Left colon (tissue), 2 donors: ENCODE measurements at places on chromosomes 6 and 20.

- DNase-seq: peak; percentile 76
Observed at GRCh38 chr6:119347466-119348095, 2.0 kb downstream of the MAN1A1 start.

DNA sequence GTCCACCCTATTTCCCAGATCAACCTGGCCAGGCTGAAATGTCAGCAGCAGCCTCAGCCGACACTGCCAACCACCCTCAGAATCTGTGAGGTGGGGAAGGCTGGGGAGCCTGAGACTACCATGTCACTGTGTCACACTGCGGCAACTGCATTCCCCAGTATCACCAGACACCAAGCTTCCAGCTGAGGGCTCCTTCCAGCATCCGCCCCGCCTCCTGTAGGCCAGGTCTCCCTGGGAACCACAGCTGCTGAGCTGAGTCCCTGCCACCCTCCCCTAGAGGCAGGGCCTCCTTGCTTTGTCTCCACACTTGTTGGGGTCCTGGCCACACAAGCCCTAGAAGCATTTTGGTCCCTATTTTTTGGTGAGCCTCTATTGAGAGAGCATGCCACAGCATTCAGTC, 115.7 kb downstream of the UNC5CL start:
- DNase-seq: no peak

GRCh38 chr20:24995741-24996448, 3.3 kb upstream of the APMAP start:
- DNase-seq: no peak

GRCh38 chr6:126374372-126374771, 34.5 kb downstream of the CENPW start:
- no peak for DNase-seq

DNA sequence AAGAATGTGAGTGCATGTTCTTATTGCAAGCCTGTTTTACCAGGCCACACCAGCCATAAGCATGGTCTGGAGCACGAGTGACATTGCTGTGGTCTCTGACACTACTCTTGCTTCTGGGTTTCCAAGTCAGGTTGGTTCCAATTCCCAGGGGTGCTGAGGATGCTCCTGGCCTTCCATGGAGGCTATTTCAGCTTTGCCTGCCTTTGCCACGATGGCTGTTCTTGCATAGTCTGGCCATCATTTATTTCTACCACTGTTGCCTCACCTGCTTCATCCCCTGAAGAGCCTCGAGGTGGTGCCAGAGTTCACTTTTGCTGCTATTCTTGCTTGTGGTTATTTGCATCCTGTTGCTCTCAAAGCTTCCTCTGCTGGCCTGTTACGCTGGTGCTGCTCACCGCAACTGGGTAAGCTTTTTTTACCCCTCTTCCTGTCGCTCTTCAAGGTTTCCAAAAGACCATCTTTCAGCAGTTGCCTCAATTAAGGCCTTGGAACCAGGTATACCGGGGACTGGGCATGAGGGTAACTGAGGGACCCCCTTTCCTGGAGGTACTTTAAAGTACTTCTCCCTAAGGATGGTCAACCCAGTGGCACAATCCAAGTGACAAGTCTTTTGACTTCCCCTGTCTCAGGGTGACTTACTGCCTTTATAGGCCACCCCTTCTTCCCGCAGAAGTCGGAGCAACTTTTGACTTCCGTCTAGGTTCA, 64.5 kb downstream of the AKAP7 start:
- DNase-seq: peak; percentile 51

DNA sequence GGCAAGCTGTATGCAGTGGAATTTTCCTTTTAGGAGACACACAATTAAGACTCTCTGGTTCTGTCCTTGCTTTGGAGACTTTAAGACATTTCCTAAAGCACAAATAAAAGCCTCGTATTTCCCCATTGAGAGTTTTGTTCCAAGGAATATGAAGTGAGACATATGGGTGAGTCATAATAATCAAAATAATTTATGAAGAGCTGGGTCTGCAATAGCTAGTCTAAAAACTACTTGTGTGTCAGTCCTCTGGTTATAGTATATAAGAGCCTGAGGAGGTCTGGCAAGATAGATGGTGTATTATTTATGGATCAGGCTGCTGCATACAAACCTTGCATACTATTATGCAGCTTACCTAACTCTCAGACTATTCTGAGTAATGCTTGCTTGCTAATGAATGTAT, 142.6 kb downstream of the ADGRG6 start:
- no peak for DNase-seq

- DNase-seq: no peak
Observed at GRCh38 chr20:31824554-31825313, 5.6 kb downstream of the MYLK2 start.

DNA sequence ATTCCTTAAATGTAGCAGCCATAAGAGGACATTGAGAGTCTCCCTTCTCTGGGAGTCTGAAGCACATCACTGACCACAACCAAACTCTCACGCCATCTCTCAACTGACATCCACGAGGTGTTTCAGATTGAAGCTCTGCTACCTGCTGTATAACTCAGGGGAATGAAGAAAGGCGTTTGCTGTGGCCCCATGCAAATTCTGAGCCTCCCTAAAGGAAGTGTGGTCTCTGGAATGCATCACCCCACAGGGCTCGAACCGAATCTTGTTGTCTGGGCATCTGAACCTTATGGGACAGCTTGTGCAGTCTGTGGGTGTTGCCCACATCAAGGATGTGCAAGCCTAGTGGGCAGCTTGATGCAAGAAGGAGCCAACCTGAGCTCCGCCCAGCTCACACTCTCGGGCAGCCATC, 10.9 kb downstream of the PMEPA1 start:
- DNase-seq: no peak

DNA sequence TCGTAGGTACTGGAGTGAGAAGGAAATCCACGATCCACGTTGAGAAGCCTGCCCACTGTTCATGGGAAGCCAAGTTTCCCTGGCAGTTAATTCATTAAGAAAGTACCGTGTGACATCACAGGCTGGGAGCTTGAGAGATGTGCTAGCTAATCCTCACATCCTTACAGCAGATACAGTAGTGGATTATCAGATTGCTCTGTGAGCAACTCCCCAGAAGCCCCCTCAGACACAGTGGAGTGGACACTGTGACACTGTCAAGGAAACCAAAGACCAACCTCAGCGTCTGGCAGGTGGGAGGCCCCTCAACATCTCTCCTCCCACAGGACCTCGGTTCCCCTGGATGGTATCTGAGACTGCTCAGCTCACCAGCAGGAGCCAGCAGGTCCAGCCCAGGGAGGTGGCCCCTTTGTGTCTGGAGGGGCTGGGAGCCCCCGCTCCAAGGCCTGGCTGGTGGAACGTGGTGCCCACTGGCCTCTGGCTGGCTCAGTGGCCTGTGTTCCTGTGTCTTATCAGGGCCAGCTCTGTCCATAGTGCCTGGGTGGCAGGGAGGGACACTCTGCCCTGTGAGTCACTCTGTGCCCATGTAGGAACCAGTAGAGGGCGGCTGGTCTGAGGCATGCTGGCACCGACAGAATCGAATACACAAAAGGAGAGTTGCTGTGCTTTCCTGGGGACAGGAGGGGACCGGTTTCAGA, 7.2 kb downstream of the PYGB start:
- peak; percentile 86 for DNase-seq

DNA sequence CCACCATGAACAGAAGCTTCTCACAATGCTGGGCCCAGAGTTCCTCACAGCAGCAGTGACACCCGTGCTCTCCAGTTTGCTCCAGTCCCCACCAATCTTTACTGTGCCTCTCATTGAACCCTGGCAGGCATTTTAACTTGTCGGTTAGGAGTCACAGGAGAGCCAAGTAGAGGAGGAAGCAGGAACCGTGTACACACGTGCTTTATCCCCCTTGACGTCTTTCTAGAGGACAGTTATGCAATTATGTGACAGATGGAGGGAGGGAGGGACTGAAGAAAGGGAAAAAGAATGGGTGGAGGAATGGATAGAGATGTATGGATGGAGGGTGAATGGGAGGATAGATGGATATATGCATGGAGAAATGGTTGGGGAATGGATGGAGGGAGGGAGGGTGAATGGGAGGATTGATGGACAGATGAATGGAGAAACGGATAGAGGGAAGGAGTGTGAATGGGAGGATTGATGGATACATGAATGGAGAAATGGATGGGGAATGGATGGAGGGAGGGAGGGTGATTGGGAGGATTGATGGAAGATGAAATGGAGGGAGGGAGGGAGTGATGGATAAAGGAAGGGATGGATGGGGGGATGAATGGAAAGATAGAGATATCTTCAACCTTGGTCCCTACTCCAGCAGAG, 26.0 kb downstream of the RBM38 start:
- DNase-seq: no peak

- no peak for DNase-seq
Observed at GRCh38 chr6:34680802-34681515, 15.6 kb downstream of the ILRUN start.

DNA sequence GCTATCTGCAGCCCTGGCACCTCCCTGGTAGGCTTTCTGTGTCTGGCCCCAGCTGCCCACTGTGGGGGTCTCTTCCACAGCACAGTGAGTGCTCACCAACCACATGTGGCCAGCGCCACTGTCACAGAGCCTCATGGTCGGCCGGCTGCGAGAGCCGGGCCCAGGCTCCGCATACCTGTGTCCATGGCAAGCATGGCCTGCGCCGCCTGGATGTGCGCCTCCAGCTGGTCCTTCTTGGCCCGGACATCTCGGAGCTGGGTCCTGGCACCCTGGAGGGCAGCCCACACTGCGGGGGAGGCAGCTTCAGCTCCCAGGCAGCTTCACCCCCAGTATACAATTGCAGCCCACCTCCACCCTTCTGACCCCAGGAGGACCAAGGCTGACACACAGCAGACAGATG, 13.0 kb downstream of the ADRM1 start:
- DNase-seq: no peak

- DNase-seq: no peak
Observed at GRCh38 chr6:63821442-63821841, 185.8 kb downstream of the PHF3 start.

DNA sequence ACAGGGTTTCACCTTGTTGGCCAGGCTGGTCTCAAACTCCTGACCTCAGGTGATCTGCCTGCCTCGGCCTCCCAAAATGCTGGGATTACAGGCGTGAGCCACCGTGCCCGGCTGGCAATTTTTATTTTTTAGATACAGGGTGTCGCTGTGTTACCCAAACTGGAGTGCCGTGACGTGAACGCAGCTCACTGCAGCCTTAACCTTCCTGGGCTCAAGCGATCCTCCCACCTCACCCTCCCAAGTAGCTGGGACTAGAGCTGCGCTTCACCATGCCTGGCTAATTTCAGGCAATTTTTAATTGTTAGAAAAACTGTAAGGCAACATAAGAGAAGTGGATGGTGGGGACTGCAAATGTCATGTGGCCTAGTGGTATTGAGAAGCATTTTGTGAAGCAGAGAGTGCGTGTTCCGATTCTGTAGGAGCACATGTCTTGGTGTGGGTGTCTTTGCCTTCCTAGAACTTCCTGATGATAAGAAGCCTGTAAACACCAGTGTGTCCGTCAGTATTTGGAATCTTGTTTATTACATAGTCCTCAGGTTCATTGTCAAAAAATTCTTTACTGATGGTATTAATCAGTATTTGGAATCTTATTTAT, 18.0 kb downstream of the JARID2 start:
- no peak for DNase-seq

GRCh38 chr6:105935416-105935815, 150.7 kb upstream of the PRDM1 start:
- no peak for DNase-seq

DNA sequence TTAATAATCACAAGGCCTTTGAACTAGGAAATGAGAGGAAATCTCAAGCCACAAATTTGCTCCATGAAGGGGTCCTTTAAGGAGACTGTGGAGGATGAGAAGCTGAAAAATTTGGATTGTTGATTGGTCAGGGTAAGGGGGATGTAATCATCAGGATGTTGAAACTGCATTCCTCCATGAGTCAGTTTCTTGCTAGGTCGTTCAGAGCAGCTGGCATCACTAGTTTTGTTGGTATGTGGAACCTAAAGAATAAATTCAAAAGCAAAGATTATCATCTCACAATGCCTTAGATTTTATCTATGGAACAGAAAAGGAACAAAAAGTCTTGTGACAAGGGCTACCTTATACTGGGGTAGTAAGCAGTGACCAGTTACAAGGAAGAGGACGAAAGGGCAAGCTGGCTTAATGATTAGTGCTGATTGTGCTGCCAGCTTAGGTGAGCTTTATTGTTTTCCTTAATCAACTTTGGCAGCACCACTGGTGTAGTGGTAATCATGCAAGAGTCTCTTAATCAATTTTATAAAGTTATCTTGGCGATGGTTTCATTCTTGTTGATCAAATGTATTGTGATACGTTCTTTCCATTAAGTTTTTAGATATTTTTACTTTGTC, 36.6 kb downstream of the CRISP2 start:
- no peak for DNase-seq

GRCh38 chr6:53492860-53493634, 51.9 kb downstream of the GCLC start:
- DNase-seq: no peak

DNA sequence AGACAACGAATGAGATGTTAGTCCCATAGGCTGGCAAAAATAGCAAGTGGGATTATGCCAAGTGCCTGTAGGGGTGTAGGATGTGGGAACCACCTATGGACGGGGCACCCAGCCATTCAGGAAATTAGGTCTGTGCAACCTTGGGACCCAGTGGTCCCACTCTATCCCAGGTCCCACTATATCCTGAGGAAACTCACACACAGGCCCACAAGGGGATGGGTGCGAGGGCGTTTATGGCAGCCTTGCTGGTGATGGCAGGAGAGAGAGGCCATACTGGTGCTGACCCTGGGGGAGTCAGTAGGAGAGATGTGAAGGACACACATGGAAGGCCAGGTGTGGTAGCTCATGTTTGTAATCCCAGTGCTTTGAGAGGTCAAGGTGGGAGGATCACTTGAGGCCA, 163.6 kb downstream of the EYA2 start:
- DNase-seq: no peak
